ENCODE measurements at places on chromosomes 13 and 19.
A peak's percentile ranks its signal among the peaks of the same experiment; 100 is the strongest.

DNA sequence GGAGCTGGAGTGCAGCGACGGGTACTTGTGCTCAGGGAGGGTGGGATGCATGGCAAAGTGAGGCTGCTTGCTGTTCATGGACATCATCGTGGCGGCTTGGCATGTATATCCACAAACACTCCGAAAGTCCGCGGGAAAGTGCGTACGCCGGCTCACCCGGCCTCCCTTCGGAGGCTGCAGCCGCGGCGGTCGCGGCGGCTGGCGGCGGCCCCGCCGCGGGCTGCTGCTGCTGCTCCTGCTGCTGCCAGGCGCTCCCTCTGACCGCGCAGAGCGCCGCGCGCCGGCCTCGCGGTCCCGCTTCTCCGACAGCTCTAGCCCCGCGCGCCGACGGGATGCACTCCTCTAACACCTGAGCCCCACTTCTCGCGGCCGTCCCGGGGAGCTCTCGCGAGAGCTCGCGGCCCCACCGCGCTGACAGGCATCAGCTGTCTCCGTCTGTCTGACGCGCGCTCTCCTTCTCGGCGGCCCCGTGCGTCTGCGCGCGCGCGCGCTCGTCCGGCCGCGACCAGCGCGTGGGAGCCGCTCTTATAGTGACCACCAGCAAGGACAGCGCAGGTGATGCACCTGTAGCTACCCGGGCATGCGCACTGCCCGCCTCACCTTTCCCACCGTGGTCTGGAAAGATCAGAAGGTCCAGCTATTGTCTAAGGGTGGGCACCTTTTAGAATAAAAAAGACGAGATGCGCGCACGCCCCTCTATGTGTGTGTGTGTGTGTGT is at the start of gene POU4F1:
Gene POU4F1 (minus strand): TSS at position 313 of the 718 bp plus-strand sequence. CDS start 226 bp downstream, at position 87.
- DNase-seq = no peak

DNA sequence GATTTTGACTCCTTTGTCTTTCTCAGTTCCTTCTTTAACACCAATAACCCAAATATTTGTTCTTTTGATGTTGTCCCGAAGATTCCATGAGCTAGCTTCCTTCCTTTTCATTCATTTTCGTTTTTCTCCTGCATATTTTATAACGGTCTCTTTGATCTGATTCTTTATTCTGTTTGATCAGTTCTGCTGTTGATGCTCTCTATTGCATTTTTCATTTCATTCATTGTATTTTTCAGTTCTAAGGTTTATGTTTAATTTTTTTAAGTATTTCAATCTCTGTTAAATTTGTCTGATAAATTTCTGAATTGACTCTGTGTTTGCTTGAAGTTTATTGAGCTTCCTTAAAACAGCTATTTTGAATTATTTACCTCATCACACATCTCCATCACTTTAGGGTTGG is 68.4 kb upstream of the LRCH1 start:
- no peak for DNase-seq

DNA sequence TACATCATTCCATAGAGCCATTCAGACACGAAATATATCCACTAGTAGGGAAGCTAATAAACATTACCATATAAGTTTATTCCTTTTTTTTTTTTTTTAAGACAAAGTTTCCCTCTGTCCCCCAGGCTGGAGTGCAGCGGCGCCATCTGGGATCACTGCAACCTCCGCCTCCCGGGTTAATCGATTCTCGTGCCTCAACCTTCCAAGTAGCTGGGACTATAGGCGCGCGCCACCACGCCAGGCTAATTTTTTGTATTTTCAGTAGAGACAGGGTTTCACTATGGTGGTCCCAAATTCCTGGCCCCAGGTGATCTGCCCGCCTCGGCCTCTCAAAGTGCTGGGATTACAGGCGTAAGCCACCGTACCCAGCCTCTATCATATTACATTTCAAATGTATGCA is 612 bp upstream of the ZNF154 start:
- DNase-seq = no peak

DNA sequence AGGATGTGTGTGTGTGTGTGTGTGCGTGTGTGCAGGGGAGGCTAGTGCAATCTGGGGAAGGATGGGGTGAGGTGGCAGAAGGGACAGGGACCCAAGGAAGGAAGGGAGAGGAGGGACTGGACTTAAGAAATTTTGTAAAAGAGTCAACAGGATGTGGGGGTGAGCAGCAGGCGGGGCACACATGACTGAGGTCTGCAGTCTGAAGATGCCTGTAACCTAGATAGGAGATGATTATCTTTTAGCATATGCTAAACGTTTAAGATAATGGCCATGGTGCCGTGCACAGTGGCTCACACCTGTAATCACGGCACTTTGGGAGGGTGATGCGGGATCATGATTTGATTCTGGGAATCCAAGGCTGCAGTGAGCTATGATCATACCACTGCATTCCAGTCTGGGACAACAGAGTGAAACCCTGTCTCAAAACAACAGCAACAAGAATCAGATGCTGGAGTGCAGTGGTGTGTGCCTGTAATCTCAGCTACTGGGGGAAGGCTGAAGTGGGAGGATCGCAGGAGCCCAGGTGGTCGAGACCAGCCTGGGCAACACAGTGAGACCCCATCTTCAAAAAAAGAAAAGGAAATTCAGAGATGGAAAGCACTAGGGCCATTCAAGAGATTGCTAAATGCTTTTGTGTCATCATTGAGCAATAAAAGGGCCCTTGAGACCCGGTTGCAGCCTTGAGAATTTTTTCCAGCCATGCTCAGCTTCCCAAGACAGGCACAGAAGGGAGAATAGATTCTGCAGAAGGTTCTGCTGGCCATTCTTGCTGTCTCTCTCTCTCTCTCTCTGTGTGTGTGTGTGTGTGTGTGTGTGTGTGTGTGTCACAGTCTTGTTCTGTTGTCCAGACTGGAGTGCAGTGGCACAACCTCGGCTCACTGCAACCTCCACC is 3.8 kb upstream of the ZNF414 start:
- DNase-seq = no peak

DNA sequence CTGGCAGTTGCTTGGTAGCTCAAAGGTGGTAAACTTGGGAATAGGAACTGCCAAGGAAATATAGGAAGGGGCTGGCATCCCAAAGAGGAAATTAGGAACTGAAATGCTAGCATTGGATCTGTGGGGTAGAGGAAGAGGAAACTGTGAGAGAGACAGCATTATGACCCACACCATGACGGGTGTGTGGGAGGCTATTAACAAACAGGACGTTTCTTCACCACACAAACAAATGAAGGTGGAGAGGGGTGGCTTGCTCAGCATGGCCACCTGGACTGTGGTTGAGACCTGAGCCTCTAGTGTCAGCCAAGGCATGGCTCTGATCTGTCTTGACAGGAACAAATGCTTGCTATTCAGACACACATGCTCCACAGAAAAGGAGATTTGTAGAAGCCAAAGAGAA is 178.2 kb downstream of the B3GLCT start:
- no peak for DNase-seq

DNA sequence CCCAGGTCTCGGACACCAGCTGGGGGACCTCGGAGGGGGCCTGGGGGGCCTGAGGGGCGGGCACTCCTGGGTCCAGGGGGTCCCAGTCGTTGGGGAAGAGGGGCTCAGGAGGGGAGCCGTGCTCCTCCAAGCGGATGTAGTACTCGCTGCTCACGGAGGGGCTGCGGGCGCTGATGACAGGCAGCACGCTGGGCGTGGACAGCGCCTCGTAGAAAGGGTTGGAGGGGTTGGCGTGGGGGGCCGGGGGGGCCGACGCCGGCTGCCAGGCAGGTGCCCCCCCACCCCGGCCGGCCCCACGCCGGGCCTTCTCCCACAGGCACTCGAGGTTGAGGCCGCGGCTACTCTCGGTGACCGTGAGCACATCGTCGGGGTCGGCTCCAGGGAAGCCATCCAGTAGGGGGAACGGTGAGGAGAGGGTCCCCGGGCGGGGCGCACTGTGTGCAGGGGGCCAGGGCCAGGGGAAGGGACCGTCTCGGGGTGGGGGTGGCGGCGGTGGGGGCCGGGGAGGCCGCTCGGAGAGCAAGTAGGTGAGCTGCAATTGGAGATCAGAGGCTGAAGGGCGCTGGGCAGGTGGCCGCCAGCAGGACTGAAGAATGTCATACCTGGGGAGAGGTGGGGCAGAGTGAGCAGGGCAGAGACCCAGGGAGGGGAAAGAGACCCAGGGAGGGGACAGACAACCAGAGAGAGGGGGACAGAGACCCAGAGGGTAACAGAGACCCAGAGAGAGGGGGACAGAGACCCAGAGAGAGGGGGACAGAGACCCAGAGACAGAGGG is 12.1 kb downstream of the LMTK3 start:
- no peak for DNase-seq

- no peak for DNase-seq
These were observed 1644.8 kb downstream of the PCDH9 start for GRCh38 chr13:65585346-65585745.

GRCh38 chr13:29591310-29591709 is 4.2 kb downstream of the SLC7A1 start:
- no peak for DNase-seq

DNA sequence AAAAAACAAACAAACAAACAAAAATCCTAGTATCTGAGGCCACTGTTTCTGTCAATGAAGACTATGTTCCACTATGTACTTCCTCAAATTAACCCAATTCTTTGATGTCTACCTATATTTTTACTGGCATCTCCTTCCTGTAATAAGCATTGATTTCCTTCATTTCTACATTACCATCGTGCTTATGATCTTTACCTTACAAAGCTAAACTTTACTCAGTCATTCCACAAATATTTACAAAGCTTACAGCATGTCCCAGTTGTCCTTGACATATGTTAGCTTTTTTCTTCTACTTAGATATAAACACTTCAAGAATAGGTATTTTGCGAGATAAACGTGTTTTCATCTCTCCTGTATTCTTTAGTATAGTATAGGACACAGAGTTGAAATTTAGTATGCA is 1090.9 kb downstream of the PCDH9 start:
- DNase-seq = no peak

- DNase-seq = no peak
These were observed 36.5 kb downstream of the OPA3 start for GRCh38 chr19:45547965-45548609.

GRCh38 chr13:67259208-67259607 is 29.1 kb upstream of the PCDH9 start:
- no peak for DNase-seq

DNA sequence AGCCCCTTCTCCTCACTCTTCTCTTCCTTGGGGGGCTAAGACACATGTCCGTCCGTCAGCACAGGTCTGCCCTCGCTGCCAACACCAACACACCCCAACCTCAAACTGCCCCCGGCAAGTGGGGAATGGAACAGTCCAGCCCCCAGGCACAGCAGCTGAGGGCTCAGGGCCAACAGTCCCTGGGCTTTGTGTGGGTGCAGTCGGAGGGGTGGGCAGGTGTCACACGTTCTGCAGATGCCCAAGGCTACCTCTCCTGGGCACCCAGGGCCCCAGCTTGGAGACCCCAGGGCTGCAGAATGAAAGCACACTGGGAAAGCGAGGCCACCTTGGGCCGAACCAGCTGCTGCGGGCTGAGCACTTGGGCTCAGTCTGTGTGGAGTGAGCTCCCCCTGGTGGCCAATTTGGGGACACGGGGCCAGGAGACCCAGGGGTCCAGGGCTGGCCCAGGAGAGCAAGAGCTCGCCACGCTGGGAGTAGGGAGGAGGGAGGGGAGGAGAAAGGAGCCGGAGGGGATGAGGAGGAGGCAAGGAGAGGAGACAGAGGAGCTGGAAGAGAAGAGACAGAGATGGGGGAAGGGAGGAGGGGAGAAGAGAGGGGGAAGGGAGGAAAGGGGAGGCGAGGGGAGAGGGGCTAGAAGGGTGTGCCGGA is 14.0 kb upstream of the ATP8B3 start:
- peak; percentile 56 for DNase-seq

Data from hypothalamus (tissue), 51 donors.